SK-N-MC (cell line): ENCODE measurements at places on chromosomes 12 and 14.

GRCh38 chr12:20300457-20300856 lies 67.9 kb upstream of the PDE3A start:
- no peak for DNase-seq

GRCh38 chr12:15741082-15741481 lies 48.1 kb downstream of the EPS8 start:
- no peak for DNase-seq

GRCh38 chr14:59120921-59121320 lies 67.5 kb upstream of the DAAM1 start:
- DNase-seq = no peak

GRCh38 chr14:19873178-19873577 lies 1.8 kb upstream of the OR4K2 start:
- DNase-seq = no peak

DNA sequence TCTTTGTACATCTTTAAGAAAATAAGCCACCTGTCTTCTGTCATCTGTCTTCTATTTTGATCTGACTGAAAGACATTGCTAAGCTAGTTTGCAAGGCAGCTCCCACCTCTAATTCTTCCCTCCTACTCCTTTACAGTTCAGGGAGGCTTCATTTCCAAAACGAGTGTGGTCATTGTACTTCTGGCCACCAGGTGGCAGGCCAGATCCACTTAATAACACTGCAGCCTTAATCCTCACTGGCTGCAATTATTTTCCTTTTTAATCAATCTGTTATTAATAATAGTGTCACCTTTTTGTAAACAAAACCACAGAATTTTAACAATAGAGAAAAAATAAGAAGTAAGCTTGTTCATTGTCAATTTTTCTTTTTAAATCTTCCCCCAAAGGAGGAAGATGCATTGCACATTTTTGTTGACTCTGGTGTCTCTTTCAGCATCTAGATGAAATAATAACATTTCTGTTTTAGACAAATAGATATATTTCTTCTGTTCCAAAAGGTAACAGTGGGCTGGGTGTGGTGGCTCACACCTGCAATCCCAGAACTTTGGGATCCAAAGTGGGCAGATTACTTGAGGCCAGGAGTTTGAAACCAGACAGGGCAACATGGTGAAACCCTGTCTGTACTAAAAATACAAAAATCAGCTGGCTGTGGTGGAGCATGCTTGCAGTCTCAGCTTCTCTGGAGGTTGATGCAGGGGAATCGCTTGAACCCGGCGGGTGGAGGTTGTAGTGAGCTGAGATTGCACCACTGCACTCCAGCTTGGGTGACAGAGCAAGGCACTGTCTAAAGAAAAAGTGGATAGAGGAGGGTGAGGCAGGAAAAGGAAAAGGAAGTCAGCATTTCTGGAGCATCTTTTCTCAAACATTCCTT lies 23.3 kb downstream of the GABARAPL1 start:
- DNase-seq = no peak

GRCh38 chr12:62841846-62842245 lies 93.1 kb downstream of the PPM1H start:
- no peak for DNase-seq

- DNase-seq = no peak
Observed at GRCh38 chr12:11183011-11183410, 3.7 kb downstream of the TAS2R42 start.

GRCh38 chr14:87388946-87389345 lies 604.0 kb downstream of the GALC start:
- no peak for DNase-seq

- no peak for DNase-seq
Observed at GRCh38 chr12:29783773-29784666, at the start of gene TMTC1. Gene TMTC1, minus strand, starts transcription at chr12:29783942. Its CDS starts 191 bp downstream, at chr12:29783751.

DNA sequence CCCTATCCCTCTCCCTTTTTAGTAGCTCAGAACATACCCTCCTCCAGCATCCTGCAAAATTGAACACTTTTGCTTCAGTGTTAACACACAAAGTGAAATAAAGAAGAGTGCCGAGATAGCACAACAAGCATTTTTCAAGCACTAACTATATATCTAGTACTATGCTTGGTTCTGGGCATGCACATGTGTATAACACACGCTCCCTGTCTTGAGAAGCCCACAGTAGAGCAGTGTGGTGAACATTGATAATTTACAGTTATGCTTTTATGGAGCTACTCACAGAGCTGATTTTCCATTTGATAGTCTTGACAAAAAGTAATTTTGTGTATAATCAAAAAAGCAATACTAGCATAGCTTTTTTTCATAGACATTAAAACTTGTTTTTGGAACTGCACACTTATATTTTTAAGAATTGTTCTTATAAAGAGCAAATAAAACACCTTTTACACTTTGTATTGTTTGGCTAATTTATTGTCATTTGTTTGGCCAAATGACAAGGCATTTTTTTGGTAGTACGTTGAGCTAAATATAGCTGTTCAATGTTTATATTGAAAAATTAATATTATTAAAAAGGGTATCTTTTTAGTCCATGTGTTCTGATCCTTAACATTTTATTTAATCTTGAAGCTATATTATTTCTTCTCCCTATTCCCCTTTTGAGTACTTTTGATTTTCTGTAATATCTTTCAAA lies 39.7 kb downstream of the LEMD3 start:
- DNase-seq = no peak

DNA sequence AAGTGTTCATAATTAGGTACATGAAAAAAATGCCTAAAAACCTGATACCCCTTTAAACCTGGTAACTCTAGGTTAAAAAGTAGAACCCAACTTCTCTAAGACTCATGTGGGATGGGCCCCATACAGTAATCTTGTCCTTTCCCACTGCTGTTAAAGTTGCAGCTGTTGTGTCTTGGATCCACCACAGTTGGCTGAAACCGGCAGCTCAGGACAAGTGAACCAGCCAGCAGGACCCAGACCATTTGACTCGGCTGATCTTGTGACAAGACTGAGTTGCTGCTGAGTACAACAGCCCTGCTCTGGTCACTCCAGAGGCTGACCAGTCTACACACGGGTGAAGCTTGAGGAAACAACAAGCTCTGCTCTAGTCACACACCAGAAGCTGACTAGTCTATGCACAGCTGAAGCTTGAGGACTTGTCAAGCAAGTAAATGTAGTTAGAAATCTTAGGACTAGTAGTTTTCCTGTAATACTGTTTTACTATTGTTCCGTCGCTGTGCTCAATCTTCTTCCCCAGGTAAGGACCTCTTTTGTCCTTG lies 60.6 kb downstream of the DHRS2 start:
- DNase-seq = no peak

GRCh38 chr14:22232933-22233332 lies 356.1 kb downstream of the DAD1 start:
- DNase-seq = no peak

DNA sequence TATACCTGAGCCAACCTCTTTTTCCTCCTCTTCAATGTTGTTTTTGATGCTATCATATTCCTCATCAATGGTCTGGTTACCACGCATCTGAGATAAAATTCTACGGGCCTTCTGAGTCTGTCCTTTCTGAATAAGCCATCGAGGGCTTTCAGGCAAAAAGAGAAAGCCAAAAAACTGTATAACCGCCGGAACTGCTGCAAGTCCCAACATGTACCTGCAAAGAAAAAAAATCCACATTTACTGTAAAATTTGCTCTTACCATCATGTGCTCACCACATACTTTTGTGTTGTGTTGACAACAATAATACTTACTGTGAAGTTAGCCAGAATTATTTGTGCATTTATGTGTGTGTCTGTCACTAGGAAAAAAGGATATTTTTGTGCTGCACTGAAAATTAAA lies 77.6 kb downstream of the SLC2A13 start:
- no peak for DNase-seq

DNA sequence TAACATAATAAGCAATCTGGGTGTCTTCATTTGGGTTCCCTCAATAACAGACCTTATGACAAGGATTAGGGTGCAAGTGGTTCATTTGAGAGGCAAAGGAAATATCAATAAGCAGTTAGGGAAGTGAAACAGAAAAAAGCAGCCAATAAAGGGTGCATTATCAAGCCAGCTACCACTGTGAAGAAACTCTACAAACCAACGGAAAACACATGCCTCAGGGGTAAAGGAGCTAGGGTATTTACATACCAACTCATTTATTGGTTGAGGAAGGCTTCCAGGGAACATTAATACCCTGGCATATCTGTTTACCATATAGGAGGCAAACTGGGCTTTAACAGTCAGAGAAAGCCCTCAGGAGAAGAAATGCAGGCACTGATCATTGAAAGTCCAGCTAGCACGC lies 22.7 kb upstream of the IFNG-AS1 start:
- no peak for DNase-seq

DNA sequence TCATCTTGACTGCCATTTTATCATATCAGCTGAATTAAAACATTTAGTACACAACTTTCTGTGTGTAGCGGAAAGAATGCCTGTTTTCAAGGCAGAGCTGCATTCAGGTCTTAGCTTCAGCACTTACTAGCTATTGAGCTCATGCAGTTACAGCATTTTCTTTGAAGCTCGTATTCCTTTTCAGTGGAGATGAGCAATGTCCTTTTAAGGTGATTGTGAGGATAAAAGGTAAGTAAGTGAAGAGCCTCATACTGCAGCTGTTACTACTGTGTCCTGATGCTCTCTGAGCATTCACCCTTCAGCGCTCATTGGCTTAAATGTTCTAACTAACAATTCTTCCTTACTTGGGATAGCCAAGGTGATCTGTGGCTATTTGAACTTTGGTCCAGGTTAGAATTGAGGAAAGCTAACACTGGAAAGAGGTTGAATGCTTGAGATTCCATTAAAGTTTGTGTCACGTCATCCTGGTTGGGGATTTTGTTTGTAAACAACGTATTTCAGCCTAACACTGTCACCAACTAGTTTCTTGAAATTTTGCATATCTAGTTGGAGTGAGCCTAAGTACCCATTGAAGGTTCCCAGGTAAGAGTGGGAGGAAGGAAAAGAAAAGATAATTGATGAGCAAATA lies 71.4 kb downstream of the PAPOLA start:
- no peak for DNase-seq

GRCh38 chr14:93073910-93074769 lies 41.6 kb downstream of the ITPK1 start:
- DNase-seq = no peak

DNA sequence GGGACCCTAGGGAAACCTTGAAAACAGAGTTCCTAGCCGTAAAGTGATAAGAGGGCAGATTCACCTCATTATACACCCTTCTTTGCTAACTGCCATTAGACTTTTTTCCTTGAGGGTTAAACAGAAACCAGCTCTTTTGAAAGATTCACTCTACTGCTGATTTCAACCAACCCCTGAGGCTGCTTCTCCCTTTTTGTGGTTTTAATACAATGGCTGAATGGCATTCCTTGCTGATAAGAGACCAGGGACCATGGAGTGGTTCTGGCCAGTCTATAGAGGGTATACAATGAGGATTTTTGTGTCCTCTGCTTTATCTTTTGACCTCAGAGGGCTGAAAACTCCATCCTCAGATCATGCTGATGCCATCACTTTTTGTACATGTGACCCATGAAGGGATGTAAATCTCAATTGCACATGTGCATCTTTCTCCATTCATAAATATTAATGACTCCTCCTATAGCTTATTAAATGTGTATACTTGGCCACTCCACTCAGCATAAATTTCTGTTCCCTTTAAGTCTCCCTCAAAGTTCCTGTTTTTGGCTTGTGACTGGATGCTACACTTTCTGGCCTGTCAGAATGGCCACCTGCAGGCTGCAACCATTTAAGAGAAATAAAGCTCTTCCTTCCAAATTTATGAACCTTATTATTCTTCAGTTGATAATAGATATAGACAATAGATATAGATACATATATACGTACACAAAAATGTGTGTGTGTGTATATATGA lies 233.8 kb upstream of the SEL1L start:
- no peak for DNase-seq

DNA sequence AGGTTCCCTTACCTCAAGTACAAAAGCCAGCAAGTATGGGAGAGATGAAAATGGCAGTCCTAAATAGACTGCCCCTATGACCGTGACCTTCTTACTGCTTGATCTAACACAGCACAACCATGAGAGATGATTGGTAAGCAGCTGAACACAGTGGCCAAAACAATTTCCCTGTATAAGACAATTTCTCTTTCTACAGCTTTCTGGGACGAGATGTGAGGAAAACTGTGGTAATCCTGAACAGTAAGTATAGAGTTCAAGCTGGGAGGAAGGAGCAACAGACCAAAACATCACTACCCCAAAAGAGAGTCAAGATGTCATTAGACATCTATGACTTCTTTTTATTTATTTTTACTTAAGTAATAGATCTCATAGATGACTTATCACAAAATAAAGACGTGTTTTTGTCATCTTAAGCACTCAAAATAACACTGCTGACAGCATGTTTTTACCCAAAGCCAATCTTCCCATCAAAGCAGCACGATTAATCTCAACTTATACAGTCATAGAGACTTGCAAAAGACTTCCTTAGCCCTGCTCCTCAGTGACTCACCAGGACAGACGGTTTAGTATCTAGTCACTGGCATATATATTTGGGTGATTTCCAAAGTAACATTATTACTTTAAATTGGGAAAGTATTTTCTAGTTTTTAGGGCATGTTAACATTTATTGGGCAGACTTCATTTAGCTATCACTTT lies 3.7 kb downstream of the TMEM52B start:
- DNase-seq = no peak

DNA sequence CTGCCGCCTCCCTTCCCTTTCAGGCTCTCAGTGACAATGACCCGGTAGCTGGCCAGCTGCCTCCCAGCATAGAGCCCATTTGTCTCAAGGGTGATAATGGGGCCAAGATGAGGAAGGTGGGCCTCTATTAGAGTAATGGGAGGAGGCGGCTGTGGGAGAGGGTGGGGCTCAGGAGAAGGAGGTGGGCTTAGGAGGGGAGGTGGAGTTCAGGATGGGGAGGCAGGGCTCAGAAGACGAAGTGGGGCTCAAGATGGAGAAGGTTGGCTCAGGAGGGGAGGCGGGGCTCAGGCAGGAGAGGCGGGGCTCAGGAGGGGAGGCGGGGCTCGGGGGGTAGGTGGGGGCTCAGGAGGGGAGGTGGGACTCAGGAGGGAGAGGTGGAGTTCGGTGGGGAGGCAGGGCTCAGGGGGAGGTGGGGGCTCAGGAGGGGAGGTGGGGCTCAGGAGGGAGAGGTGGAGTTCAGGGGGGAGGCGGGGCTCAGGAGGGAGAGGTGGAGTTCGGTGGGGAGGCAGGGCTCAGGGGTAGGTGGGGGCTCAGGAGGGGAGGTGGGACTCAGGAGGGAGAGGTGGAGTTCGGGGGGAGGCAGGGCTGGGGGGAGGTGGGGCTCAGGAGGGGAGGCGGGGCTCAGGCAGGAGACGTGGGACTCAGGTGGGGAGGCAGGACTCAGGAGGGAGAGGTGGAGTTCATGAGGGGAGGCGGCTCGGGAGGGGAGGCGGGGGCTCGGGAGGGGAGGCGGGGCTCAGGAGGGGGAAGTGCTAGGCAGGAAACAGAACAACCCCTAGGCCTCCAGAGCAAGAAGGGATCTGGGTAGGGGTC lies 36.8 kb downstream of the IQSEC3 start:
- no peak for DNase-seq

GRCh38 chr14:32985866-32986265 lies 47.2 kb downstream of the NPAS3 start:
- DNase-seq = no peak
